ENCODE measurements at places on chromosomes 5 and 9.

- DNase-seq, result no peak
Measured at GRCh38 chr9:130483371-130483971, 38.7 kb downstream of the ASS1 start.

DNA sequence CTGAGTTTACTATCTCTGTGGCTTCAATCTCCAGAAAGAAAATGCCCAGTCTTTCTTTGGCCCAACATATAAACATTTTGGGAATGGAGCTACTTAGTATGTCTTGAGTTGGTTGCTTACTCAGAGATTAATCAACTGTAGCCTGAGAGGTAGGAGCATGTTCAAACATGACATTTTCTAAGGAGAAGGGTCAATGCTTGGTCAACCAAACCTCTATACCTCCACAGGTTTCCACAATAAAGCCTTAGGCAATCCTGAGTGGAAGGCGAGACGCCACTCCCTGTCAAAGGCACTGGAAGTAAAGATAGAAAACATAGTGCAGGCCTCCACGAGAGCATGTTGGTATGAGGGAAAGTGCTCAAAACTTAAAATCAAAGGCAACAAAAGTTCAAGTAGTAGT lies 411.4 kb downstream of the KCTD16 start:
- DNase-seq, result no peak

GRCh38 chr5:65126542-65127069 lies 355.1 kb downstream of the ADAMTS6 start:
- no peak for DNase-seq

DNA sequence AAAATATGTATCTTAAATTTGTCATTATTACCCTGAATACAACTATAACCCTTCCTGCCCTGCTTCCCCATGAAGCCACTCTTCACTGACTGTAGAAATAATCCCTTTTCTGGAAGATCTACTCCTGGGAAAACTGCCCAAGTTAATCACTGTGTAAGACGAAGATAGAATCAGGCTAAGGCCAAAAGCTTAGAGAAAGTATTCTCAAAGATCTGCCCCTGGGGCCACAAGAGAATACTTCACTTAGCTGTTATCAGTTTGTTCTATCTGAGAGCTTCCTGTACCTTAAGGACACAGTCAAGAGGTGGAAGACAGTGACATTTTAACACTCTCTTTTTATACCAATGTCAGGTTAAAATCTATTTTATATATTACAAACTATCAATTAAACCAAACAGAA lies 33.8 kb downstream of the RNF145 start:
- DNase-seq, result no peak
